Astrocyte of the cerebellum (primary cell): ENCODE measurements at places on chromosomes 12 and 14.

DNA sequence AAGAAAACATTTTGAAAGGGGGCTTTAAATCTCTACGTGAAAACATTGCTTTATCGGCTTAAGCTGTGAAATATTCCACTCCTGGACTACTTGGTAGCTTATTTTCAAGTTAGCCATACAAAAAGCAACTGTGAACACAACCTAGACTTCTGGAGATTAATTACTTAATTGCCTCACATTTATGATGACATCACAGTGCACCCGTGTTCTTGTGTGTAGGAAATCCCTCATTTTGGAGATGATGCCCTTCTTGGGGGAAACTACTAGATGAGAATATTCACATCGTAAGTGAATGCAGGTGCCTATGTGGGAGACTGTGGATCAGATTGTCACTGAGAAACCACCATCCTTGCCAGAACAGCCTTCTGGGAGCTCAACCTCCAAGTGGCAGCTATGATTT lies 10.5 kb upstream of the B4GALNT3 start:
- no peak for DNase-seq

GRCh38 chr12:104939089-104939488 lies 19.0 kb downstream of the SLC41A2 start:
- DNase-seq, result no peak

GRCh38 chr14:99515301-99516155 lies 34.3 kb downstream of the CCNK start:
- DNase-seq, result no peak

GRCh38 chr12:92055877-92056276 lies 89.8 kb downstream of the BTG1 start:
- DNase-seq, result no peak

GRCh38 chr12:48198672-48198971 lies 4.5 kb downstream of the OR10AD1 start:
- DNase-seq, result no peak

GRCh38 chr12:49055978-49056754 lies 4.4 kb downstream of the KMT2D start:
- peak; percentile 38 for DNase-seq

- no peak for DNase-seq
These were observed 59.0 kb upstream of the EIF5 start for GRCh38 chr14:103275000-103275399.

GRCh38 chr14:20631023-20631879 lies 10.2 kb downstream of the OR6S1 start:
- no peak for DNase-seq

GRCh38 chr14:50697659-50698290 lies 29.7 kb upstream of the SAV1 start:
- DNase-seq, result peak; percentile 39

- DNase-seq, result no peak
These were observed 878.1 kb downstream of the C12orf50 start for GRCh38 chr12:87150969-87151662.

- DNase-seq, result no peak
These were observed 815 bp downstream of the C1RL start for GRCh38 chr12:7108003-7108795.

- DNase-seq, result no peak
These were observed 283.7 kb upstream of the RTL1 start for GRCh38 chr14:101186992-101187815.

- peak; percentile 37 for DNase-seq
These were observed 102.1 kb upstream of the DAAM1 start for GRCh38 chr14:59086241-59086882.

- no peak for DNase-seq
These were observed 295.2 kb downstream of the CACNA1C start for GRCh38 chr12:2347844-2348481.

- DNase-seq, result peak; percentile 100
These were observed 2.6 kb upstream of the KLRK1 start for GRCh38 chr12:10392394-10392930.

- DNase-seq, result no peak
These were observed 47.1 kb downstream of the A2M start for GRCh38 chr12:9068600-9068999.

- peak; percentile 26 for DNase-seq
These were observed 49.0 kb downstream of the GPHB5 start for GRCh38 chr14:63269561-63270225.
